Hematopoietic multipotent progenitor cell treated with erythropoietin and hydrocortisone succinate and interleukin-3 and kit ligand, for 4 days (in vitro differentiated cells): ENCODE measurements at places on chromosomes 2 and 18.
A peak's percentile ranks its signal among the peaks of the same experiment; 100 is the strongest.

GRCh38 chr2:186737732-186738508, 44.1 kb downstream of the FAM171B start:
- DNase-seq = no peak

DNA sequence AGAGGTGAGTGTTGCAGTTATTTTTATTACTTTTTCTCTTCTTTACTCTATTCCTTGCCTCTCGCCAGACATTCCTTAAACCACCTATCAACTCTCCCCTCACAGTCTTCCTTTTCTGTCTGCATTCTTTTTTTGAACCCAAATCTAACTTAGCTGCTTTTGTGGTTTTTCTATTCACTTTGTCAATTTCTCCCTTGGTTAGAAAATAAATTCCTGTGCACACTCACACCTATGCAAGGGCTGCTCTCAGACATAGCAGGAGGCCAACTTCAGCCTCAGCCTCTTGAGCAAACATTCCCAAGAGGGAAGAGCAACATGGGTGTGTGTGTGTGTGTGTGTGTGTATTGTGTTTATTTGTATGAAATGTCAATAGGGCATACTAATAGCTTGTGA, 808.6 kb downstream of the RNF144A start:
- no peak for DNase-seq

- peak; percentile 87 for DNase-seq
Measured at GRCh38 chr2:168935810-168936581, 34.9 kb downstream of the G6PC2 start.

- DNase-seq = no peak
Measured at GRCh38 chr18:70455731-70456130, 166.9 kb downstream of the SOCS6 start.

DNA sequence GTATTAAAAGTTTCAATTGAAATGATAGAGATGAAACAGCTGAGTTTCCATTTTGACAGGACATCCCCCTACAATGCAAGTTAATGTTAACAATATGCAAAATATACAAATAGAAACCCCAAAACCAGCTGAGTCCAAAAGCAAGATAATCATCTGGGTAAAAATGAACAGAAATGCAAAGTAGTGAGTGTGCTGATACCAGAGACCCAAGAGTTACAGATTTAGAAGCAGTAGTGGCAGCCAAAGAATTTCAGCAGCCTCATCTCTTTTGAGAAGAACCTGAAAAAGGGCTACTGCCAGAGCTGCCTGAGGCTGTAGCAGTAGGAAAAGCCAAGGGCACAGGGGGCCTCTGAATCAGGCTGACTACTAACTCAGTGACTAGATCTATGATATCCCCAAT, 82.6 kb downstream of the THADA start:
- no peak for DNase-seq

DNA sequence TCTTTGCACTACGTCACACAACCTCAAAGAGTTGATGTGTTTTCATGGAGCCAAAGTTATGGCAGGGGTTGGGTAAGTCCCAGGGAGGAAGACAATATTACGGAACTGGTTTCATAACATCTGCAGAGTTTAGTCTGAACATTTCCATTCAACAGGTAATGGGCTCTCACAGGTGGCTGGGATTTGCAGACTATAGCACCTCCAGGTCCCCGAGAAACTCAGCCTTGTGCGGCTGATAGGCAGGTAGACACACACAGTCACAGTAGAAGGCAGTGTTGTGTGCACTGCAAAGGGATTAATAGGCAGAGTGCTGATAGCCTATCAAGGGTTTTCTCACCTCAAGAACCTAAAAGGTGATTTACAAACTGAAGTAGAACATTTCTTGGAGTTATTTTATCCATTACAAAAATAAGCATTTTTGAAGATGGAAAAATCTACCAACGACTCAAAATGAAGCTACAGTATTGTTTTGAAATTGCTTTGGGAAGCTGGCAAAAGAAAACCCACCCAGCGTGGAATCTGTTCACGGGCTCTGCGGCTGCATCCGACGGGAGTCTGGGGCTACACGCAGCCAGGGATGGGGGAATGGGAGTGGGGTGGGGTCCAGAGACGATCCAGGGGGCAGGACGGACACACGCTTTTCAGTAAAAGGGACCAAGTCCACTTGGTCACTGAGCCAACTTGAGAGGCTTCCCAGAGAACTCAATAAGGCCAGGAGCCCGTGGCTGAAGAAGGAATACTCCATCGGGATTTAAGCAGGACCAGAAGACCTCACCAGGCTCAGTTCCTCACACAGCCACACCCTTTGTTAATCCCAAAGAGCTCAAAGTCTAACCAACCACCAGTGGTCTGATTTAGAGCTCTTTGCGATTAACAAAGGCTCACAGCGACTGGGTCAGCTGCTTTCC, 82.9 kb downstream of the CHRNA1 start:
- no peak for DNase-seq

GRCh38 chr2:144835634-144836350, 315.9 kb upstream of the ZEB2 start:
- DNase-seq = no peak

GRCh38 chr18:2324459-2324858, 246.8 kb downstream of the METTL4 start:
- DNase-seq = no peak

- no peak for DNase-seq
Measured at GRCh38 chr2:14182227-14182946, 450.1 kb upstream of the LRATD1 start.

GRCh38 chr2:42167458-42167857, 1.7 kb upstream of the EML4 start:
- DNase-seq = no peak

GRCh38 chr2:174753038-174753633, 11.1 kb downstream of the CHRNA1 start:
- no peak for DNase-seq

- no peak for DNase-seq
Measured at GRCh38 chr2:150012986-150013385, 425.4 kb upstream of the MMADHC start.

- no peak for DNase-seq
Measured at GRCh38 chr2:22485486-22485885, 899.5 kb upstream of the KLHL29 start.

DNA sequence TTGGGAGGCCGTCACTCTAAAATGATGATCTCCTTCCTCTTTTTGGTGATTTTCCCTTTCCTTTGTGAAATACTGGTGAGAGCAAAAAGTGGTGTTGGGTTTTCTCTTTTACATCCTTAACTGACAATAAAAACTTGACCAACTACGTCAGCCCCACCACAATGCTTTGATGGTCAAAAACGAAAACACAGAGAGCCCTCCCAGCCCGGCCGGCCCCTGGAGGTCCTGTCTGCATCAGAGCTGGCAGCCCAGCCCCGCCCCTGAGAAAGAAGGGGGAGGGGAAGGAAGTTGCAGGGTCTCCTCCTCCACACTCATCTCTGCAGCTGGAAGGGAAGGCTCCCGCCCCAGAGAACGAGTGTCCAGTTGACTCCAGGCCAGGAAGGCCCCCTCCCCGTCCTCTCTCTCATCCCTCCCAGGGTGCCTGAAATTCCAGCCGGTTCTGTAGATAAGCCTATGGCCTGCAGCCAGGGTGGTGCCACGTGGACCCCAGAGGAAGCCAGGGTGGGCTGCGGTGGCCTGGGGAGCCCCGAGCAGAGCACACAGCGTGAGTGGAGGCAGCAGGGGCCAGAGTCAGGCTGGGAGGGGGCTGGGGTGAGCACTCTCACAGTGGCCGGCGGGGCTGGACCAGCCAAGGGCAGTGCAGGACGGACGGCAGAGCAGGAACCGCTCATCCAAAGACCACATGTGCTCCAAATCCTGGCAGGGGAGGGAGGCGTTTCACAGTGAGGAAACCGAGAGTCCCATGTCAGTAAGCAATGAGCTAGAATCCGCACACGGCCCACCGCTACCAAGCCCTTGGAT, 19.8 kb downstream of the BIN1 start:
- peak; percentile 75 for DNase-seq

- DNase-seq = no peak
Measured at GRCh38 chr2:119674711-119675500, 4.1 kb upstream of the TMEM177 start.

GRCh38 chr2:42959234-42960001, 167.0 kb upstream of the HAAO start:
- DNase-seq = peak; percentile 73

- DNase-seq = no peak
Measured at GRCh38 chr2:30363406-30363805, 83.6 kb upstream of the LCLAT1 start.

GRCh38 chr2:98702127-98702802, 28.7 kb downstream of the MGAT4A start:
- DNase-seq = no peak

DNA sequence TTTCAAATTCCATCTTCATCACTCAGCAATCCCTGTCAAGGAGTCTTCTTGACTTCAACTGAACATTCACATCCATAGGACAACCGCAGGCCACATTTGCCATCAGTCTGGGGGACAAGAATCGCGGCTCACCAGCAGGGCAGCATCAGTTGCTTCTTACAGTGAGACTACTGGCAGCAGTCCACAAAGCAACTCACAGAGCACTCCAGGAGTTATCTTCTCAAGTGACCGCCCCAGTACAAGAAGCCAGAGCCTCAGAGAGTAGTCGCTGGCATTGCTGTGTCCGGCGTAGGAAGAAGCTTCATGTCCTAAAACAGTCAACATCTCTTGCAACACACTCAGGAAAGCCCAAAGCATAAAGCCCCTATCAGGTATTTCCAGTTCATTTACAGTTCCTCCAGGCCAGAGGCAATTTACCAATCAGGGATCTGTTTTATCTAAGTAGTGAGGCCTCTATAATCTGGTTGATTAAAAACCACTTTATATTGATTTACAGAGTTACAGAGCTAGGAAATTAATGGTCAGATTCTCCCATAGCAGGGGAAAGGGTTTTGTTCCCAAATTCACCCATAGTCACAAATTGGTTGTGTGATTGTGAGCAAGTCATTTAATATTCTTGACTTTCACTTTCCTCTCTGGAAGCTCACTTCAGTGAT, 177.3 kb downstream of the NBAS start:
- no peak for DNase-seq

DNA sequence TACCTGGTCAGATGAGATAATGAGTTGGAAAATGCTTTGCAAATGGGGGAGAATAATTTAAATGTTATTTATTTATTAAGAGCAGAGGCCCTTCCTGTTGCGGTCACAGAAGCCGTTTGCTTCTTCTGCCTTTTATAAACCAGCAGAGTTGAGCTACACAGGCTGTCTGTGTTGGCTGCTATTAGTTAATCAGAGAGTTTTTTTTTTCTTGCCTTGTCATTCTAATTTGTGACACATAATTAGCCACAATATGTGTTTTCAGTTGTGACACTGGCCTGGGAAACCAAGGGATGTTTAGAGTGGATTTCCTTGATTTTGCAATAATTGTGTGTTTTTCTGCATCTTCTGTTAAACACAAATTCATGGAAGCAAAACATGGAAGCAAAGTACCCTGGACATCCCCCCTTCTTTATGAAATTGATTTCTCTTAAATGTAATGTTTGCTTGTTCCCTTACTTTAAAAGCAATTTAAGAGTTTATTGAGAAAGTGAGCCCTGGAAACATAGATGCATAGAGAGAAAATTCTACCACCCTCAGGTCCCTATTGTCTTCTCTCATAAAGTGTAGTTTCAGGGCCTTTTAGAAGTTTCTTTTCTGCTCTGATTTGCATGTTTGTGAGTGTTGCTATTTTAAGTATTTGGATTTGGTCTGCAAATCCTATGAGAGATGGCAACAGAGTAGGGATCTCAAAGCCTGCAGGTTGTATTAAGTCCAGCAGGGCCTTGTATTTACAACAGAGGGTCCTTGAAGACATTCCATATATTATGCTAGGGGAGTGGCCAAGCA, 22.8 kb upstream of the IL37 start:
- DNase-seq = peak; percentile 83

DNA sequence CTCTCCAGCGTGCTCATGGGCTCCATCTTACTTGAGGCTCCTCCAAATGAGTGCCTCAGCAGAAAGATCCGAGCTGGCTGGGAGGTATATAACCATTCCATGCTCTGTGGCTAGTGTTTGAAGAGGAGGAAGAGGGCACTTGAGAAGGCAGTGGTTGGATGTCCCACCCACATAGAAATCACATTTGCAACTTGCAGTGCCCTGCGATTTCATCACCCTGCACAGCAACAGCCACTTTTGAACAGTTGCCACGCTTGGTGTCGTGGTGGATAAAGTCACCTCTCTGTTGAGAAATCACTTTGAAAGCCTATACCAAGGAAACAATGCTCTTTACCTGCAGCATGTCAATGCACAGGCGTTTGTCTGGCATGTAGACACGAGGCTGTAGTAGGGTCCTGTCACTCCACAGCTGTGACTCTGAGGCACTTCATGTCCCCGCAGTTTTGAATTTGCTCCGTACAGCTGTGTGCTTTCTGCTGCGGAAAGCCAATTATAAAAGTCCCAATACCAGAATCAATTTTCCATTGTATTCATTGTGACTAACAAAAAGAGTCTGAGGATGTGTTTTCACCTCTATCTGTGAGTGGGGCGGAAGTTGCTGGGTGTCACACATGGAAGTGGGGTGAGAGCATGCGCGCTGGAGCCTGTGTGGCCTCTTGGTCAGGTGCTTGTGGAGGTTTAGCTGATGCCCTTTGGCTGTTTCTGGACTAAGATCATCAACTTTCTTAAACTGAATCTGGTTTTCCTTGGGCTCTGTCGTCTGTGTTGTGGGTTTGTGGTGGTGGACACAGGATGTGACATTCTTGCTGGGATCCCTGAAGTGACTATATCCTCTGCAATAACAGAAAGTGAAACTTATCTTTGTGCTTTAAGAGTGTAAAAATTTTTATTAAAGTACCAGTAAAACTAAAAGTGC, 2.8 kb downstream of the CNDP2 start:
- DNase-seq = peak; percentile 76

GRCh38 chr2:126664234-126664633, 8.3 kb downstream of the GYPC start:
- peak; percentile 46 for DNase-seq

DNA sequence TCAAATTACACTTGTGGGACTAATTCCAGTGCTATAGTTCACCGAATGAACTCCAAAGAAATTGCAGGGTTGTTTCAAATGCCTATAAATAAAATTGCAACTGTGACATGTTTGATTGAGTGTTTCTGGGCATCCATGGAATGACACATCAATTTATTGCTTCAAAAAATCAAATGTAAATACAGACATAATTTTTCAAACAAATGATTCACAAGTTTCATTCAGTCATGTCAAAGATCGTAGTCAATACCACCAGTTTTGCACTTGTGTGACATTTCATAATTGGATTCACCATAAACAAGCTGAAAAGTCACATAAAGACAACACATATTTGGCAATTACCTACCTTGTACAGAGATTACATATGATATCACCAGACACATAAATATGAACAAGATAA, 350.8 kb downstream of the CDH2 start:
- no peak for DNase-seq

- no peak for DNase-seq
Measured at GRCh38 chr2:177353187-177353478, 39.4 kb upstream of the AGPS start.

GRCh38 chr2:112708968-112709367, 11.9 kb upstream of the NT5DC4 start:
- DNase-seq = no peak
